Stimulated activated CD4-positive, alpha-beta T cell treated with anti-CD3 and anti-CD28 coated beads, Interleukin-2, amount 100 ng/mL, for 48 hours (primary cell): ENCODE measurements at places on chromosomes 5 and 9.
A peak's percentile ranks its signal among the peaks of the same experiment; 100 is the strongest.

- DNase-seq = no peak
Observed at GRCh38 chr5:8576178-8576577, 707.2 kb downstream of the MTRR start.

DNA sequence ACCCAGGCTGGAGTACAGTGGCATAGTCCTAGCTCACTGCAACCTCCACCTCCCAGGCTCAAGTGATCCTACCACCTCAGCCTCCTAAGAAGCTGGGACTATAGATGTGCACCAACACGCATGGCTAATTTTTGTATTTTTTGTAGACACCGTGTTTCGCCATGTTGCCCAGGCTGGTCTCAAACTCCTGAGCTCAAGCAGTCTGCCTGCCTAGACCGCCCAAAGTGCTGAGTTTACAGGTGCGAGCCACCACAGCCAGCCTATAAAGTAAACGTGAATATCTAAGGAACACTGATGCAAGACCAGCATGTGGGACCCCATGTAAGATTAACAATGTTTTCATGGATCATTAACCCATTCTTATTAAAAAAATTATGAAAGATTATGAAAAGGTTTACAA is 15.9 kb downstream of the ANXA2R start:
- DNase-seq = no peak

DNA sequence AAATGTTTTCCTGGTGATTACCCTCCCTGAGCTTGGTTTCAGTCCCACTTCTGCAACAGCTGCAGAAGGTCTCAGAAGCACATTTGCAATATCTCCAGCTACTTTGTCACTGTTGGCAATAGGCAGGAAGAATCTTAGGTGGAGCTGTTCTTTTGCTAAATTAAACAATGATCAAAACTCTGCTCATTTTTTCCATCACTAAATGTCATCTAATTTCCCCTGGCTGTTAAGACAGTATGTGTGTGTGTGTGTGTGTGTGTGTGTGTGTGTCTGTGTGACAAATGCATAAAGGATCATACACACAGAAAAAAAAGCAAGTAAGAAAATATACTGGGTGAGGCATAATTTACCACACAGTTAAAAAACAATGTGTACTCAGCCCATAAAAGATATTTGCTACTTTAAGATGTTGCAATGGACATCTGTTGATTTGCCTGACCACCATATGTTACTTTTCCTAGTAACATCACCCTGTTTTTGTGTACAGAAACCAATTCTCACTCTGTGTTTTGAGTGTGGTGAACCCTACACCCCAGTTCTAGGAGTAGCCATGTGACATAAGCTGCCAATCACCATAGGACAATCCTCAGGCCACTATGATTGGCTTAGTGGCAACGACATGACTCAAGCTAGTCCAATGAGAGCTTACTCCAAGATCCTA is 572.6 kb upstream of the CLINT1 start:
- no peak for DNase-seq

DNA sequence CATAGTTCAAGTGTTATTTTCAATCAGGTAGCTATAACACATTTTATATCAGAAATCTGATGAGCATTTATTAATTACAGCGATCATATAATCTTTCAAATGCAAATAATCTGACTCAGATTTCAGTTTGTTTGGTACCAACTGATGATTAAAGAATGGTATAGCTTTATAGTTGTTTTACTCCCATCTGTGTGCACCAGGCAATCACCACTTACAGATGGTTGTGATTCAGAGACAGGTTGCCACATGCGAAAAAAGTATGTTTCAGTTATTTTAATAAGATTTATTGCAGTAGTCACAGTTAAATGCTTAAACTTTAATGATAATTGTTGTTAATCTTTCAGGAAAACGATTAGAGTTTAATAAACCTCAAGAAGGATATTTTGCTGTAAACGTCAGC is 155.1 kb upstream of the ARRDC3 start:
- no peak for DNase-seq

- DNase-seq = no peak
Observed at GRCh38 chr5:81936066-81936465, 35.8 kb upstream of the ATG10 start.

GRCh38 chr9:101625876-101626275 is 31.1 kb upstream of the PPP3R2 start:
- DNase-seq = no peak

DNA sequence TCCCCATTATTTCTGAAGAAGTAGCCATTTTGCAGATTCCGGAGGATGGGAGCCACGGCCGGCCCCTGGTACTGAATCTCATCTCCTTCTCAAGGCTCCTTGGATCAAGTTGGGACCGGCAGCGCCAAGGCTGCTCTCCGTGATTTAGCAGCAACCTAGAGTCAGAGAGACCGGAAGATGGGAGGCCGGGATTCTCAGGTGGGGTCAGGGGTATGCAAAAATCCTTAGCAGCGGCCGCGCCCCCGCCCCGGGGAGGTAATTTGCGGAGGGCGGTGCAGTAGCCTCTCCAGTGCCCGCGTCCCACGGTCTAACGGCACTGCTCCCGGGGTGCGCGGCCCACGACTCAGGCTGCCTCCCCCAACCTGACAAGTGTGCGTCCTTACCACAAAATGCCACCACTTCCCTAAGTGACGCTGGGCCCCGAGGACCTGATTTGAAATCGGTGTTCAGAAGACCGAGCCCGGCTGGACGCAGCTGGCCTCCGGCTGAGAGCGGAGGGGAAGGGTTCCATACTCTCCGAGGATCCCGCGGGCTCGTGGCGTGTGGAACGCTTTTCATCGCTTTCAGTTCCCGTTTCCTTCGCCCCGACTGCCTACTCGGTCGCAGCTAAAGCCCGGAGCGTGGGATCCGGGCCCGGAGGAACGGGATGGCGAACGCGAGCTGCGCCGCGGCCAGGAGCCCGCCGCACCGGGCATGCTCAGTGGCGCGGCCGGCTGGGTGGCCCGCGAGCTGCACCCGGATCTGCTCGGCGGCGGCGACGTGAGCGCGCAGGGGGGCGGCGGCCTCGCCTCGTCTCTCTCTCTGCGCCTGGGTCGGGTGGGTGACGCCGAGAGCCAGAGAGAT is at the start of gene SCAMP1:
Gene SCAMP1, plus strand, starts transcription at position 787 of the 843 bp plus-strand sequence. Its CDS starts 55 bp downstream, at position 842.
- peak; percentile 93 for DNase-seq

DNA sequence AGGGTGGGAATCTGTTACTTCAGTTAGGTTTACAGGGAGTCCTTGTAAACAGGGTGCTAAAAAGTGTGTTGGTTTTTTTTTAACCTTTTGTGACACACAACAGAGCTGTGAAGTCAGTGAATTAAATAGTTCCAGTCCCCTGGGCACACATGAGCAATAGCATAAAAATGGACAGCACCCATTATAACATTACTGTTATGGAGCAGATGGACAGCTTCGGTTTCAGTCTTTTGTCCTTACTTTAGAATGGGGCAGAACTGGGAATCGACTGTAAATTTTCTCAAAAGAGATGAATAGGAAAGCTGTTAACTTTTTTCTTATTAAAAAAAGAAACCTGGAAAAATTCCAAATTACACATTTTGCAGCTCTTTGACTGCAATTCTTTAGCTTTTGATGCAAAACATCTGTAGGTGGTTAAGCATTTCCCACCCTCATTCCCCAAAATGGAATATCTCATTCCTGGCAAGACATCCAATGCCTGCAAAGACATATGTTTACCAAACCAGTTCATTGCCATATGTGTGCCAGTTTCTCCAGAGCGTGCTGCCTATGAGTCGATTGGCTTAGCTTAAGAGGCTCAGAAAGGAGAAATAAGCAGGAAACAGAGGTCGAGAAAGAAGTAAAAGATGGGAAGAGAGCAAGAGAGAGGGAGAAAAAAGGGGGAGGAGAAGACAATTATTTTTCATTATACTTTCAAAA is 212.3 kb upstream of the TMEM161B start:
- no peak for DNase-seq

- DNase-seq = no peak
Observed at GRCh38 chr9:81682797-81683196, 6.5 kb downstream of the TLE1 start.

DNA sequence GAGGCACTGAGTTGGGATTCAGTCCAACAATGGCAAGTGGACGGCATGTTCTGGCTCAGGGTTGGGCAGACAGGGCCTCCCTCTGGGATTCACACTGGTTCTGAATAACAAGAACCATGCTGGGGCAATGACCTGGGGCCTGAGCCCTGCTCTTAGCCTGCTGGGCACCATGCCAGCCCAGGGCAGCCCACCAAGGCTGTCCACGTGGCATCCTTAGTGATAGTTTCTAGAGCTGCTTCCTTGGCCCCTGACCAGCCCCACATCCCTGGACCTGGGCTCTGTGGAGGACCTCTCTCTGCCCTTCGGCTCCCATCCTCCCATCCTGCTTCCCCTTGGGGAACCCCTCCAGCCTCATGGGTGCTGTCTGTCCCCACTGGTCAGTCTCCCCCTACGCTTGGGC is 22.3 kb upstream of the OLFM1 start:
- DNase-seq = no peak

DNA sequence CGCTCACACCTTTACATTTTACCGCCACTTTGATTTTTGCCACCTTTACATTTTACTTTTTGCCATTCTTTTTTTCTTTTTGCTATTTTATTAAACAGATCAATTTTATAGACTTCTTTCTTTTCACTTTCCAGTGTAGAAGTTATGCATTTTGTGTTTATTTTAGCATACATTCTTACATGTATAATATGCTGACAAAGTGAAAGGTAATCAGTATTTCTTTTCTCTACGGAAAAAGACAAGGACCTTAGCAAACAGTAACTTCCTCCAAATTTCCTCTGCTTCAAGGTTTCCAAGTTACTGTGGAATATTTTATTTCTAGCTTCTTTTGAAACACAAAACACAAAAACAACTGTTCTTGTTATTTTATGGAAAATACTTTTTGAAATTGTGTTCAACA is 97.0 kb downstream of the CEMIP2 start:
- DNase-seq = no peak

GRCh38 chr5:89662499-89662898 is 747.1 kb downstream of the CETN3 start:
- no peak for DNase-seq

DNA sequence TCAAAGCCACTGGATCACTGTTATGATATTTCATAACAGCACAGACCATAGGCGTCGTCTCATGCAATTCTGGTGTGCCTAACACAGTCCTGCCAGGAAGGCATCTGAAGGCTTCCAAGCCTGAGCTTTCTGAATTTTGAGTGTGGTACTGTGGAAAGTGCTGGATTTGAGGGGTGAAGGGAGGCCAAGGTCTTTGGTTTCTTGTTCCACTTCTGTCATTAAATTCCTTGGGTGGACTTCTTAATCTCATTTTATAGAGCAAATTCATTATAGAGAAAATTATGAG is 441.3 kb upstream of the PIK3R1 start:
- no peak for DNase-seq

GRCh38 chr5:158715592-158715991 is 384.1 kb downstream of the EBF1 start:
- no peak for DNase-seq

DNA sequence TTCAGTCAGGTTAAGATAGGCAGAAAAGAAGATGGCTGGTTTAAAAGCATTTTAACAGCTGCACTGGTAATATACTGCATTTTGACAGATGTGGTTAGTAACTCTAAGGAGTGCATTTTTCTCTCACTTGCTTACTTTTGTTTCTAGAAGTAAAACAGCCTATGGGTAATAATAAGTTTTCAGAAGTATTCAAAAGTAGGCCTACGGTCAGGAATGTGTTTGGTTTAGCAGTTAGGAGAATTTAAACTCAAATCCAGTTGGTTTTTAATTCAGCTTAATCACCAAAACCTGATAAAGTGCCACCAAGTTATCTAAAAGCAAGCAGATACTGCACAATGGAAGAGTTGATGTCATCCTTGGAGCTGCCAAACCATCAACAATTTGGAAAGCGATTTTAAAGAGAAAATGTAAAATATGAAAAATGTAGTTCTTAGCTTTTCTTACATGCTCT is 160.3 kb downstream of the ARSB start:
- DNase-seq = no peak

DNA sequence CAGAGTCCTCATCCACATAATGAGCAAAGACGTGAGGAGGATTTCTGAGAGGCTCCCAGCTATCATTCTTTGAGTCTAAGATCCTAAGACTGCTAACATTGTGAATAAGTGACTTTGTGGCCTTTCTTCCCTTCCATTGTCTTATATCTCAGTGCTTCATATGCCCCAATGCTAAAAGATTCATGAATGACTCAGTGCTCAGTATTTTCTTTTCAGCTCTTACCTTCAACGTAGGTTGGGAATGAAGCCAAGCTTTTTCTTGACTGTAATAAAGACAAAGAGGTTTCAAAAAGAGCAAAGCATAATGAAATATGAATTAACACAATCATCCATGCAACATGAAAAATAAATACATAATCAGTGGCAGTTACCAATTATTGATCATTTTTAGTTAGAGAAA is 146.4 kb downstream of the ENTREP1 start:
- no peak for DNase-seq

DNA sequence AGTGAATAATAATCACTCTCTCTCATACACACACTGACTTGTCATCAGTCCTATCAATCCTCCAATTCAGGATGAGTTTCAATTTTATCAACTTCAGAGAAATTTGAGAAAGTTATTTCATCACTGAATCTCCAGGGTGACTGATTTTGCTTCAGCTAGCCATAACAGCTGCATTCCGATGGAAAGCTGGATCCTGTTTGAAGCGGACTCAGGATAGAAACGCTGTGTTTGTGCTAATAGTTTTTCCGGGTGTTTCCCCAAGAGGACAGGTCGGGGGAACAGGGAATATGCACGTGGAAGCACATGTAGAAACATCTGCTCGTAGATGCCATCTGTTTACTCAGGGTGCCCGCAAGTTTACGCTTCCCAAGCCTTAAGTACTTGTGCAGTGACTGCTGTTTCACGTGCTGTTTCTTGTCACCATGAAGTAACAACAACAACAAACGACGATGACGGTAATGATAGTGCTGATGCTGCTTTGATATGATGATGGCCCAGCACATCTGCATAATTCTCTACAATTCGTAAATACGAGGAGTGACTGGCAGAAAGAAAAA is 263.7 kb upstream of the DAPK1 start:
- DNase-seq = no peak

- DNase-seq = peak; percentile 25
Observed at GRCh38 chr5:95731571-95732554, 727 bp downstream of the RHOBTB3 start.

DNA sequence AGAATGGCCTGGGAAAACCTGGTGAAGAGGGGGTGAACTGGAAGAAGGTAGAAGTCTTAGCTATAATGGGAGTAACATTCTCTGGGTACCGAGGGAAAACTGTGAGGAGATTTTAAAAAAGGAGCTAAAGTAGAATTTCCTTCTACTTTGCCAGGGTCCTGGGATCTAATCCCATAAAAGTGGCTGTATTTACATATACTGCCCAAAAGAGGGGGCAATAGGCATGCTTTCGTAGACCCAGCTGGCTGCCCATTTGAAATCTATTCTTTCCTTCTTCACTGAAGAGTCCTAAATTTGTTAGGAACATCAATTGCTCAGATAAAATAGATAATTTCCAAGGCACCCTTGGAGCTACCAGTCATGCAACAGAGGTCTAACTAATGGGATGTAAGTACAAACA is 159.2 kb downstream of the CDC42SE2 start:
- DNase-seq = no peak

DNA sequence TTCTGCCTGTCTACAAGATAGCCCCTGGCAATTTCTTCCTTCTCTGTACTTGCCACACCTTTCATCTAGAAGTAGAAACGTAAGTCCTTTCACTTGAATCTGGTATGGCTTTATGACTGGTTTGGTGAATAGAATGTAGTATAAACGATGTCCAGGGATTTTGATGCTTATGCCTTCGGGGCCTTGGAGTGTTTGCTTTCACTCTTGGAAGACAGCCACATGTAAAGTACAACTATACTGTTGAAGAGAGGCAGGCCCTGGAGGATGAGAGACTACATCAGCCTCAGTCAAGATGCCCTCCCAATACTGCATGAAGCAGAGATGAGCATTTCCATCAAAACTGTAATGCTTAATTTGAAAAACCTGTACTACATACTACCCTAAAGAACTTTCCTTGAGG is 553.8 kb upstream of the C9orf72 start:
- no peak for DNase-seq
